ENCODE measurements at places on chromosomes 5 and 9.
A peak's percentile ranks its signal among the peaks of the same experiment; 100 is the strongest.

GRCh38 chr5:179298181-179298993 is 46.9 kb downstream of the ADAMTS2 start:
- DNase-seq: no peak

GRCh38 chr5:1523793-1524480 is at the start of gene LPCAT1:
Gene LPCAT1 (minus strand): TSS chr5:1523960. CDS start chr5:1523844, 116 bp downstream.
- peak; percentile 94 for DNase-seq

DNA sequence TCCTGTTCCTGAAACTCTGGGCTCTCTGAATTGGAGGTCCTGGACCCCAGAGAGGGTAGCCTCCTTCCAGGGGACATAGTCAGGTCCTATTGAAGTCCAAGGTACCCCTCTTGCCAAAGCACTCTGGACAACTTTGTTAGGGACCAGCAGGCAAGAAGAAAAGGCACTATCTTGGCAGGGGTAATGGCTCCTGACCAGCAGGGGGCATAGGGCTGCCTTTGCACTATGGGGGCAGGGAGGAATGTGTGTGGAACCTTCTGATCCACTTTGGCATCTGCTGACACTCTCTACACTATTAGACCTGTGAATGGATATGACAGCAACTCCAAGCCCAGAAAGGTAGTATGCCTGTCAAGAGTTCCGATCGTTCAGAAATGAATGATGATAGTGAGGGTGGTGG is 179.0 kb upstream of the CD180 start:
- no peak for DNase-seq

- DNase-seq: no peak
Measured at GRCh38 chr5:163838738-163839137, 333.3 kb downstream of the MAT2B start.

DNA sequence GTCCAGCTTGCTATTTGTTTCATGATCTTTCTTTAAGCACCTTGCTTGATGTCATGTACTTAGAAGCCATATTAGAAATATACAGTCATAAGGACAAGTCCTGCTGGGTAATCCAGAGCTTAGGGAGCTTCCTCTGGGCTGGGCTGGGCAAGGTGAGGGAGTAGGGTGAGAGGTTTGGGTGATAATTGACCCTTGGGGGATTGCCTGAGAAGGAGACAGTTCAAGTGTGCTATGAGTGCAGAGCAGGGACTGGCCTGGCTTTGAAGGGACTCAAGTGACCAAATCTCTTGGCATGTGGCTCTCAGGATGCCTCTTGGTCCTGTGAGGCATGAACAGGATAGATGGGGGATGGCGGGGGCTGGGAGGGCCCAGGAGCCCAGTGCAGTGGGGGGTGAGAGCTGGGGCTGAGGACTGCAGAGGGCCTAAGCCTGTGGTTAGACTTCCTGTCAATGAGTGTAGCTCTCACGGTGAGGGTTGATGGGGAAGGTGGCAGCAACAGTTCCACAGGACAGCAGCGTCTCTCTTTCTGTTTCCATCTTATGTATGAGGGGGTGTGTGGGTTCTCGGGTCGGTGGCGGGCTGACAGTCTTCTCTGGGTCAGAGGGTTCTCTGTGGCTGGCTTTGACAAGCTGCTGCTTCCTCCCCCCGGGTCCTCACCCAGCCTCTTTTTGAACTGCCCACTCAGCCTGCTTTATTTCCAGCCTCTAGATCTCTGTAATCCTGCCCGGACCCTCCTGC is 53.5 kb downstream of the RGS3 start:
- peak; percentile 85 for DNase-seq

GRCh38 chr5:76867038-76867437 is 17.2 kb downstream of the S100Z start:
- DNase-seq: no peak

GRCh38 chr9:113966394-113966793 is 90.3 kb downstream of the ZNF618 start:
- DNase-seq: no peak

DNA sequence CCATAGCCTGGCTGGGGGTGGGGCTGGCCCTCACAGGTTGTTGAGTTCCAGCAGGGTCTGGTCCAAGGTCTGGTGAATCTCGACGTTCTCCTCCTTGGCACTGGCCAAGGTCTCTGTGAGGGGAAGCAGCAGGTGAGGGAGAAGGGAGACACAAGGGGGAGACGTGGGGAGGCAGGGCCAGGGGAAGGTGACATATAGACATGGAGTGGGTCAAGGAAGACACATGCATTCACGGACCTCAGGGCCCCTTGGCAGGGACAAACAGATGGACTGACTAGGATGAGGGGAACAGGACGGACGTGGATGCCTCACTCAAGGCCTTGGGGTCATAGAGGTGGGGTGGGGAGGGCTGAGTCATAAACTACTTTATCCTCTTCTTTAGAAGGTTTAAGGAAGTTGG is 7.7 kb downstream of the TPM2 start:
- no peak for DNase-seq

DNA sequence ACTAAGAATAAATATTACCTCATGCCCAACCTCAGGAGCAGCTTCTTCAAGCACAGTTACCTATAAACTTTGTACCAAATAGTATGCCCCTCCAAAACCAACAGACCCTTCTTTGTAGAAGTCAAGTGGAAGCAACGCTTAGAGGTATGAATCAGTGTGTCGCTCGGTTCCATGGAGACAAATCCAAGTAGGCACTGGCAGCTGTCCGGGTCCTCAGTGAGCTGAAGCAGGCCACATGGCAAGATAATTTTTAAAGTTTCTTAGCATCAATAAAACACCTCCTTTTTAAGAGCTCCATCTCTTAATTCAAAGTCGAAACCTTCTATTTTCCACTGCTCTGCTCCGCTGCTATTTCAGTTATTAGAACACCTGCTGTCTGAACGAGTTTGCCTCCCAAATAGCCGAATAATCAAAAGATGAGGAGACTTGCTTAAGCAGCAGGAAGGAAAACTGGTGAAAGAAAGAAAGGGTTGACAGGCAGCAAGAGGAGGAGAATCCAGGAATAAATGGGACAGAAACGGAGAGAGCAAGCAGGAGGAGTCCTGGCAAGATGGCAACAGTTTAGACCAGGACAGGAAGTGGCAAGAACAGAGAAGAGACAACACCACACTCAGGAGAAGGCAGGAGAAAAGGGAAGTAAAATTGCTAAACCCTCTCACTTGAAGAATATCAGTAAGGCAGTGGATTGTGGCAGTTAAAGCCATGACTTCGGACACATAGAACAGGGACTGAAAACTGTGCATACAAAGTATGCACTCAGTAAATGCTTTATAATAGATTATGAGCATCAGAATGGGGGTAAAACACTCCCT is 65.0 kb downstream of the PPP2R2B start:
- DNase-seq: no peak

GRCh38 chr5:14064841-14065240 is 78.3 kb upstream of the TRIO start:
- DNase-seq: no peak

GRCh38 chr9:83596899-83597504 is 25.9 kb upstream of the IDNK start:
- peak; percentile 64 for DNase-seq

DNA sequence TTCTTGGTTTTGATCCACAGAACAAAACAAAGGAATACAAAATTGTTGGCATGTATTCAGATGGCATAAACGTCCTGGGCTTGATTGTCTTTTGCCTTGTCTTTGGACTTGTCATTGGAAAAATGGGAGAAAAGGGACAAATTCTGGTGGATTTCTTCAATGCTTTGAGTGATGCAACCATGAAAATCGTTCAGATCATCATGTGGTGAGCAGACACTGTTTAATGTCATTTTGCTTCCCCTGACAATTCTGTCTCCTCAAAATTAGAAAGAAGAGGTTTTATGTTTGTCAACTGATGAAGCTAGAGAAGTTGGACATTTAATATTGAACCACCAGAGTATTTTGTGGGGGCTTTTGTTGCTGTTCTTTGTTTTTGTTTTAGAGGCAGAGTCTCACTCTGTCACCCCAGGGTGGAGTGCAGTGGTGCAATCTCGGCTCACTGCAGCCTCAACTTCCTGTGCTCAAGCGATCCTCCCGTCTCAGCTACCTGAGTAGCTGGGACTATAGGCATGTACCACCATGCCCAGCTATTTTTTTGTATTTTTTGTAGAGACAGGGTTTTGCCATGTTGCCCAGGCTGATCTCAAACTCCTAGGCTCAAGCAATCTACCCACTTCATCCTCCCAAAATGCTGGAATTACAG is 82.0 kb downstream of the SLC1A1 start:
- no peak for DNase-seq

DNA sequence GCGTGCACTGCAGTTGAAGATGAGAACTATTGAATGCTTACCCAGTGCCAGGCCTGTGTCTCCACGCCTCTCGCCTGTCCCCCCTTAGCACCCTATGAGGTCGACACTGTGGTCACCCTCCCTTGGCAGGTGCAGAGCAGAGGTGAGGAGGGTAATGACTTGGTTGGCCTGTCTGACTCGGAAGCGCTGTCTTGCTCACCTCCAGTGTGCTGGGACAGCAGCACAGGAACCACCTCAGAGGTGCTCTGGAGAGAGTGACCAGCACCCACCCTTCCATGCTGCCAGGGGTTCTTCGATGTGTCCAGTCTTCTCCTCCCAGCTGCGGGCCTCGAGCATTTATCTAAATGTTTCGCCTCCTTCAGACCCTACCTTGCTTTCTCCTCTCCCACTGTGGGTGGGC is 178.3 kb upstream of the IRX2 start:
- no peak for DNase-seq

GRCh38 chr9:93477397-93477796 is 24.0 kb upstream of the FAM120AOS start:
- no peak for DNase-seq

DNA sequence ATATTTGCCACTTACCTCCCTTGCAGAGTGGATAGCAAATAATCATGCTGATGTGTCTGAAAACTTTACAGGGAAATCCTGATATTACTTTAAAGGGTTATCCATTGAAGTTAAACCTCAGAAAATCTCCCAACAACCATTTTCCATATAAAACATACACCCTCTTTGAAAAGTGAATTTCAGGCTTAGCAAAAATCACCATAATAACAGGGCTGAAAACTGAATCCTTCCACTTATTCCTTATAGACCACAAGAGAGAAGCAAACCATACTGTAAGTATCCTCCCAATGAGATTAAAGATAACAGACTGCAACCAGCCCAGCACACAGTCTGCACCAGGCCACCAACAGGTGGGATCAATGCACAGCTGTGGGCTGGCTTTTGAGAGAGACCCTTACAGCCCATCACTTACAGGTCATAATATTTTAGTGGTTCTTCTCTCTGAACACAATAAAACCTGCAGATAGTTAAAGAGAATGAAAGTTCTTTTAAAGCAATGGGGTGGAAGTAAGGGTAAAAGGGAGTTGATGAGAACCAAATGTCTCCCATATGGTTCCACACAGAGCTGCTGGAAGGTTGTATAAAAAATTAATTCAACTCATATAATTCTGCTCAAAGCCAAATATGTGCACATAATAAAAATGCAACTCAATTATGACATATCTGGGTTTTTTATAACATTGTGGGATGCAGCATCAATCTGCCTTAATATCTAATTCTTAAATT is 376.2 kb upstream of the GRAMD2B start:
- no peak for DNase-seq

DNA sequence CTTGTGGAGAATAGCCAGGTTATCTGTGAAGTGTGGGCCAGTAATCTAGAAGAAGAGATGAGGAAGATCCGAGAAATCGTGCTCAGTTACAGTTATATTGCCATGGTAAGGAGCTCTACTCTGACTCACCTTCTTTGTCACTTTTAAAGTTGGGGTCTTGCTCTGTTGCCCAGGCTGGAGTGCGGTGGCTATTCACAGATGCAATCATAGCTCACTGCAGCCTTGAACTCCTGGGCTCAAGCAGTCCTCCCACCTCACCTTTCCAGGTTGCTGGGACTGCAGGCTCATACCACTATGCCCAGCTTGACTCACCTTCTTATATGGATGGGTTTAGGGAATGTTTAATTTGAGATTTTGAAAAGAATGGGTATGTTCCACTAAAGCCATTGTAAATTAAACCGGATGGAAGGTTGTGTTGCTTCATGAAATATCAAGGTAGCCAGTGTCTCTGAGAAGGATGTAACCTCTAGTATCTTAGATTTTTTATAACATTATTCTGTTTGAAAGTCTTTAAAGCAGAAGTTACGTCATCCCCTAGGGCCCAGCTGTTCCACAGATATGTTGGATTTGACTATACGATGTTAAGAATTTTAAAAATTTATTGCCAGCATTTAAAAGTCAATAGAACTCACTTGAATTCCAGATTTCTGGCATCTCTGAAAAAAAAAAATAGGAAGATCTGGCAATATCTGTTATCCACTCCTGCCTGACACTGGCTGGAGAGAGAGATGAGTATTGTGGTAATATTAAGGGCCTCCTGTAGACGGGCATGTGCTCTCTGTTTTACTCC is 5.1 kb downstream of the CNOT8 start:
- DNase-seq: no peak

- DNase-seq: no peak
Measured at GRCh38 chr9:133372144-133372543, 3.7 kb downstream of the SURF4 start.

DNA sequence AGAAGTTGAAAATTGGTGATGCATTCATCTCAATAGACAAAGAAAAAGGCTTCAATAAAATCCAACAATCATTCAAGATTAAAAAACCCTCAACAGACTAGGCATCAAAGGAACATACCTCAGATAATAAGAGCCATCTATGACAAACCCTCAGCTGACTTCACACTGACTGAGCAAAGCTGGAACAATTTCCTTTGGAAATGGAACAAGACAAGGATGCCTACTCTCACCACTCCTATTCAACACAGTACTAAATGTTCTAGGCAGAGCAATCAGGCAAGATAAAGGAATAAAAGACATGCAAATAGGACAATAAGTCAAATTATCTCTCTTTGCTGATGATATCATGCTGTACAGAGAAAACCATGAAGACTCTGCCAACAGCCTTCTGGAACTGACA is 1188.1 kb downstream of the DTWD2 start:
- DNase-seq: no peak

- no peak for DNase-seq
Measured at GRCh38 chr5:38099205-38100168, 158.9 kb upstream of the EGFLAM start.

- DNase-seq: no peak
Measured at GRCh38 chr9:109440117-109440515, 58.0 kb downstream of the PTPN3 start.

GRCh38 chr5:121962958-121963357 is 1.2 kb downstream of the SRFBP1 start:
- no peak for DNase-seq

DNA sequence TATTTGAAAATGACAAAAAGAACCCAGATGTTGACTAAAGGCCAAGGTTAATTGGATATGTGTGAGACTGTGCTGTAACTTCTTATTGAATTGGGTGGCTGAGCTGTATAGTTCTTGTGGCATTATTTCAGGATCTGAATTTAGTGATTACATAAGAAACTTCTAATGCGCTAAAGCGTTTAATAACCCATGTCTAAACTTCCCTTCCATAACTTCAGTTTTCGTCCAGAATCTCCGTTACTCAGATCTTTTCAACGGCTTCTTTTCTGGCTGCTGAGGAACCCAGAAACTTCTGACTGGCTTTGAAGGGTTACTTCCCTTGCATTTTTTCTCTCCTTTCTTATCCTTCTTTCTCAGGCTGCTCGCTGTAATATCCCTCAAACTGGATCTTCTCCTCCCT is 28.1 kb upstream of the C9orf72 start:
- DNase-seq: no peak

Data from GM13977 (cell line).